RKO (cell line): ENCODE measurements at places on chromosomes 6 and 20.

DNA sequence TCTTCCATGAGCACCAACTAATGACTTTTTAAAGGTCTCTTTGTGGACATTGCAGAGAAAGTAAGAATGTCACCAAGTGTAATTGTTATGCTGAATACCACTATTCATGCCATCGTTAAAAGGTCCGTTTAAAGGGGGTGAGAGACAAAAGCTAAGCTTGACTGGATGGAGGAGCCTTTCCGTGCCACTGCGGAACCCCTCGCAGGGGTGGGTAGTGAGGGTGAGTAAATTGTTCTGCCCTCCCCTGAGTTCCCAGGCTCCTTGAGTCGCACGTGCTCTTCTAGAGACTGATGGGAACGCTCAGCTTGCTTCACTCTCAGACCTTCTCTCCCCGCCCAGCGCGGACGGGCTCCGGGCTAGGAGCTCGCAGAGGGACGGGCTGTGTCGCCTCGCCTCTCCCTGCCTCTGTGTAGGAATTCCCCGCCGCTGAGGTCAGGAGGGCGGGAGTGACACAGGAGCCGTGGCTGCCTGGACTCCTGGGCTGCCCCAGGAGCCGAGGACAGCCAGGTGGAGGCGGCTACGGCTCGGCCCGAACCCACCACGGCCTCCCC, 314.8 kb upstream of the QKI start:
- DNase-seq: no peak

GRCh38 chr20:8454137-8454712, 322.2 kb downstream of the PLCB1 start:
- peak; percentile 93 for DNase-seq

DNA sequence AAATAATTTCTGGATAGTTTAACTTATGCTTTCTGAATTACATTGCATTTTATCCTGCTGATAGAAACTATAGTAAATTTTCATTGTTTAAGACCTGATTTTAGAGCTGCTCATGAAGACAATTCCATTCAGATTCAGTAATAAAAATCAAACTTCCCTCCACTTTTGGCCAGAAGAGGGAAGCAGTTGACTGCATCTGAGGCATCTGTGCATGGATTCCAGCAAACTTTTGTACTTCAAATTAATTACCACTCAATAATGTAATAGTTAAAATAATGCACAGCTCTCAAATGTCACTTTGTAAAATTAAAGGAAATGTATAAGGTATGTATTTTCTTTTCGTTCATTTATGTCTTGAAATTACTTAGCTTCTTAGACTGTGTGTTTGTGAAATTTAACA, 64.2 kb upstream of the SLC35B3 start:
- DNase-seq: peak; percentile 42

DNA sequence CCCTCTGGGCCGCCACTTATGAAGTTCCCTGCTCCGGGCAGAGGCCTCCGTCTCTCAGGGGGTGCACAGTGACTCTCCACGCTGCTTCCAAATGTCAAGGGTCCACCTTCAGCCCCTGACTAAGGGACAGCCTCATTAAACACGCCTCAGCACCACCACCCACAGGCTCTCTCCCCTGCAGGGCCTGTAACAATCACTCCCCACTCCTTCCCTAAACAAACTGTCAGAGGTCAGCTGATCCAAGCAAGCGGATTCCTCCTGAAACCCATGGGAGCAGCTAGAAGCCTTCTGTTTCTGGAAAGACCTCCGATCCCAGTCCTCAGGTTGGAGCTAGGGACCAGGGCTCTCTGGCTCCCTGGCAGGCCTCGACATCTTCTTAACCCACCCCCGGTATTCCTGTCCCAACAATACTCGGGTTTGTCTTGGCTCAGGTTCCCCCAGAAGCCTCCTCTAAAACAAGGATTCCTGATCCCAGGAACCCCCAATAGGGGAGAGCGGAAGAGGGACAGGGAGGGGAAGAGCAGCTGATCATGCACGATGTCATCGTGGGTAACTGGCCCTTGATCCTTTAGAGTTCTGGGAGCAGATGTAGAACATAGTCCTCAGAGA, 181.0 kb downstream of the ZNF217 start:
- DNase-seq: no peak

DNA sequence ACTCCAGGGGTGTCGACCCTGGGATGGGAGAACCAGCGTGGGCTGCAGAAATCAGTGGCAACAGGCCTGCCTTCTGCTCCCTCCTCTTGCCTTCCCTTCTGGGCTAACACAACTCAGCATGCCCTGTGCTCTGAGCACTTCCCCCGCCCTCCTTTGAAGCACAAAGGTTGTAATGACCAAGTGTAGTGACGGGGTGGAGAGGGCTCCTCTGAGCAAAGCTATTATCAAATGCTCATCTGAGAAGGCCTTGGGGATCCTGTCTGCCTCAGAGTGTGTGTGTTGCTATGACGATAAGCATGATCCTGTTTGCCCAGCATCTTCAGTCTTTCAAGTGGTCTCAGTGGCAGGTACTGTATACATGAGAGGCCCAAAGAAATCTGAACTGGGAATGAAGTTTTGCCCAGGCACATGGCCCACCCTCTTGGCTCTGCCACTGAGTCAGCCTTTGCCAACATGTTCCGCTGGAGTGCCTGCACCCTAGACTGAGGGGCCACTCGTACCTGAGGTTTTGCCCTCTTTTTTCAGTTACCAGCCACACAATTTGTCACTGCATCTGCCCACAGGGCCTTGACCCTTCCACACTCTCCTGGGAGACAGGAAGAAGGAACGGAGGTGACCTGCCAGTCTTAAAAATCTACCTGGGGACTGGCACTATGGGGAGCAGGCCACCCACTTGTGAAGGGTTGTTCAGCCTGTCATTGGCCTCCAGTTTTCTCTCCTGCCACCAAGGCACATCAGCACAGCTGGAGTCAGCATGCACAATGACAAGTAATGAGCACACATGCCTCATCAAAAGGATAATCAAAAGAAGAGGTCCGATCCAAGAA, 74.5 kb downstream of the GFOD1 start:
- DNase-seq: no peak

DNA sequence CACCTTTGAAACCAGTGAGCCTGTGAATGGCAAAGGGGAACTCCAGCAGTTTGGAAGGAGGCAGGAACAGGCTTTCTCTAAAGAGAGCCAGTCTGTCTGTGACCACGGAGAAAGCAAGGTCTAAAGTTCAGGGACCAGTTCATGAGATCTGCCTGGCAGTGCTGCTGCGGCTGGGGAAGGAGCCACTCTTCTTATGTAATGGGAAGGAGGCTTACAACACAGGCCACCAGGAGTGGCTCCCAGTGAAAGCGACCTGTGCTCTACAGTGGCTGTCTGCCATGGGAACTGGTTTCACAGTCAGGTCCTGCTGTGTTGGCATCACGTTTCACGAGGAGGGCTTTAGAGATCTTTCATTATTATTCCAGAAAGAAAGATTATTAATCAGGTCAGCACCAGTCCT, 291.9 kb upstream of the PRDM1 start:
- no peak for DNase-seq

DNA sequence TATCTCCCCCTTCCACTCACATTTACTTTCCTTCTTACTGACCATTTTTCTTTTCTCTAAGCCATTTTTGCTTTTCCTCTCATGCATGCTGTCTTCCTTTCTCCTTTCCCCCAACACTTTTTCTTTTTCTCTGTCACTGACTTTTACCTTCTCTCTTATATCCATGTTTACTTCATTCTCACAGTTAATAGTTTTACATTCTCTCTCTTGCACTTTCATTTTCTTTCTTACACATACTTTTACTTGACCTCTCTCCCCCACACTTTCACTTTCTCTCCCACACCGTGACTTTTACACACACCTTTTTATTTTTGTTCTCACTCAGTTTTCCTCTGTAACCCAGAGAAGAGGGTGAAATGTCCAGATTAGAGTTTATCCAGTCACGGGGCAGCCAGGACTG, 636.3 kb downstream of the PTPRT start:
- no peak for DNase-seq

GRCh38 chr20:62769346-62770071, 26.8 kb upstream of the MRGBP start:
- DNase-seq: no peak

GRCh38 chr6:116395647-116396046, 24.9 kb downstream of the DSE start:
- DNase-seq: no peak

- DNase-seq: no peak
Measured at GRCh38 chr6:82245376-82245775, 2.2 kb downstream of the IBTK start.

GRCh38 chr6:82131441-82131840, 116.1 kb downstream of the IBTK start:
- DNase-seq: no peak

DNA sequence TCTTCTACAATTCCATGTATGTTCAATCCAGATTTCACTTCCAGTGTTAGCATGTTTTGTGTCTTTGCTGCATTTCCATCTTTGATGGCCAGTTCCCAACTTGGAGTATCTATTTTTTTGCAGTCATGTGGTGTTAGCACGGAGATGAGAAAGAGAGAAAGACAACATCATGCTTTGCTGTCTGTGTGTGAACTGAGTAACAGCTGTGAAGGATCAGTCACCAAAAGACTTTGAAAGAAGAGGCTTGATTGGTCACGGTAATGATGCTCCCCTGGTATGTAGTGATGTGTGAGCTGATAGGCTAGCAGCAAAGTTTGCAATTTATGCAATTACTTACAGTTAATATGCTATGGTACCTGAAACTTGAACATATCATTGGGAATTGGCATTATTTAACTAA, 731.3 kb upstream of the NRSN1 start:
- DNase-seq: peak; percentile 4

GRCh38 chr6:33732817-33733708, 13.6 kb downstream of the IP6K3 start:
- DNase-seq: no peak

GRCh38 chr6:30879684-30880427, 4.5 kb upstream of the DDR1 start:
- no peak for DNase-seq

- peak; percentile 55 for DNase-seq
Measured at GRCh38 chr6:38432479-38432878, 207.2 kb downstream of the BTBD9 start.
